ENCODE measurements at places on chromosomes 16 and 17. TPM values are rescaled to one million over a fixed set of nuclear protein-coding genes. Genes with fewer than 3 reads are reported as not detected.

UTS2R gene
- total RNA-seq, result not detected

JPH3 gene
- total RNA-seq, result not detected

CPD gene
- total RNA-seq, result 32.4 TPM

DRC3 gene
- total RNA-seq, result 0.05 TPM

NXN gene
- 86.4 TPM for total RNA-seq

ZCCHC14 gene
- total RNA-seq, result 8.9 TPM

ASPA gene
- 1.7 TPM for total RNA-seq

USP43 gene
- total RNA-seq, result not detected

BEAN1 gene
- total RNA-seq, result not detected

SNAI3 gene
- 1.2 TPM for total RNA-seq

CCL11 gene
- not detected for total RNA-seq

CBFA2T3 gene
- 7.3 TPM for total RNA-seq

MYL4 gene
- not detected for total RNA-seq

ABAT gene
- 0.75 TPM for total RNA-seq

CCL1 gene
- total RNA-seq, result not detected

JMJD8 gene
- 56.9 TPM for total RNA-seq

PYCARD gene
- 3.1 TPM for total RNA-seq

MRPL12 gene
- total RNA-seq, result 79.1 TPM

KRTAP9-2 gene
- not detected for total RNA-seq

TP53TG3C gene
- total RNA-seq, result not detected

SDR42E2 gene
- total RNA-seq, result not detected

CORO6 gene
- 640 TPM for total RNA-seq

TEX14 gene
- total RNA-seq, result not detected

METTL22 gene
- 71.0 TPM for total RNA-seq

SLC52A1 gene
- total RNA-seq, result not detected

SLC16A6 gene
- total RNA-seq, result 0.66 TPM

GLTPD2 gene
- total RNA-seq, result 0.53 TPM

MRPL58 gene
- 108 TPM for total RNA-seq

Measured in gastrocnemius medialis (tissue), 4 donors.